ENCODE measurements at places on chromosomes 5 and 9.

- DNase-seq, result no peak
Measured at GRCh38 chr5:76986825-76987526, 34.1 kb downstream of the CRHBP start.

DNA sequence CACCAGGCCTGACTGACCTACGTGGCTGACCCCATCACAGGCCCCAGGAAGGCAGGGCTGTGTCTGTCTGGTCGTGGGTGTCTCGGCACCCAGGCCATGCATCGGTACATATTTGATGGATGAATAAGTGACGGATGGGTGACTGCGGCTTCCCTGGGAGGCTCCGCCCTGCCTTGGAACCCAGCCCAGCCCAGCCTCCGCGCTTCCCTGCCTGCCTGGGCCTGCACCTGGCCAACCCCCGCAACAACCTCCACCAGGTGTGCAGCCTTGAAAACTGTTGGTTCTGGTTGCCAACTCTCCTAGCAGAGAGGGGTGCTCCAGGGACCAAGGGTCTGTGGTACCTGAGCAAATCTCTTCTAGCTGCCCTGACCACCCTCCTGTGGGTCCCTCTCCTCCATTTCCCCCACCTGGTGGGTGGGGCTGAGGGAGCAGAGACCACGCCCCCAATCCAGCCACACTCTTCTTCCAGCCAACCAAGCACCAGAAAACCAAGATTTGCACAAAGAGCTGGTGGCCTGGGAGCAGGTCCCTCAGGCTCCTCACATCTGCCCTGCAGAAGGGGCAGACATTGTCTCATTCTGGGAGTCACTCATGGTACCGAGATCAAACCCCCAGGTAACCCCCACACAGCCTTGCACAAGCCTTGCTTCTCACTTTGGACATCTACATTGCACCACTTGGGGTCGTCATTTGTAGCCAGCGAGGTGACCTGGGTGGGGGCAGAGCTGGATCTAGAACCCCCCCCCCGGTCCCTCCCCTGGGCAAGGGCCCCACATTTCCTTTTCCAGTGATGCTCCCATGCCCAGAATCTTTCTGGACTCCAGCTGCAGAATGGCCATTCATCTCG is 100.6 kb upstream of the IER5L start:
- no peak for DNase-seq

- DNase-seq, result no peak
Measured at GRCh38 chr5:1010181-1010510, 1.5 kb downstream of the NKD2 start.

DNA sequence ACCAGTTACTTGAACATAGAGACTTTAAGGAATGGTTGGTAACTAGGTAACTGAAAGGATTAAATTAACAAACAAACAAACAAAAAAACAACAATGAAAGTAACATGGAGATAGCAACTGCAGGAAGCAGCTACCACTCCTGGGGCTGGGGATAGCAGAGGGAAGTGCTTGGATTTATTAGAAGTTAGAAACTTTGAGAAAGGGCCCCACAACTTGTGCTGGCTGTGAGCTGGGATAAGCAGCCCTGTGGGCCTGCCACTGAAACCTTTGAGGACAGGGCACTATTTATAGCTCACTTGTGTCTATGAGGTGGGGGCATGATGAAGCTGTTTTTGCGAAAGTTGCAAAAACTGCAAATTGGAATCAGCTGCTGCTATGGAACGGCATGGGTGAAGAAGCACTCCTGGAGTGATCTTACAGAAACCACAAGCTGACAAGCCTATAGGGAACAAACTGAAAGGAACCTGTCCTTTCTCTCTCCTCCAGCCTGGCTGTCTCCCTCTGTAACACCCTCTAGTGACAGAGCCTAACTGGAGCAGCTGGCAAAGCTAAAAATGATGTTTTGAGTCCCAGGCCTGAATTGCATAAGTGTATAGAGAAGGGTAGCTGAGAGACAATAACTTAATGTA is 91.4 kb upstream of the RANBP6 start:
- DNase-seq, result peak; percentile 60

GRCh38 chr9:33372900-33373299 is 29.5 kb downstream of the AQP7 start:
- no peak for DNase-seq

- DNase-seq, result no peak
Measured at GRCh38 chr5:59152701-59153245, 569.9 kb downstream of the RAB3C start.

DNA sequence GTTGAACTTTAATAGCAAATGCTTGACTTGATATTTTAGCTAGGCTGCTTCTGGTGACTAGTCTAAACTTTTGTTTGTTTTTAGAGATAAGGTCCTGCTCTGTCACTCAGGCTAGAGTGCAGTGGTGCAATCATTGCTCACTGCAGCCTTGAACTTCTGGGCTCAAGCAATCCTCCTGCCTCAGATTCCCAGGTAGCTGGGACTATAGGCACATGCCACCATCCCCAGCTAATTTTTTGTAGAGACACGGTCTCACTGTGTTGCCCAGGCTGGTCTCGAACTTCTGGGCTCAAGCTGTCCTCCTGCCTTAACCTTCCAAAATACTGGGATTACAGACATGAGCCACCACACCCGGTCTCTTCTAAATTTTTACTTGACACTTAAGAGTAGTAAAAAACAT is 20.7 kb downstream of the CDC37L1 start:
- no peak for DNase-seq

Data from Kasumi-1 (cell line).